ENCODE measurements at places on chromosomes 12 and 14.

DNA sequence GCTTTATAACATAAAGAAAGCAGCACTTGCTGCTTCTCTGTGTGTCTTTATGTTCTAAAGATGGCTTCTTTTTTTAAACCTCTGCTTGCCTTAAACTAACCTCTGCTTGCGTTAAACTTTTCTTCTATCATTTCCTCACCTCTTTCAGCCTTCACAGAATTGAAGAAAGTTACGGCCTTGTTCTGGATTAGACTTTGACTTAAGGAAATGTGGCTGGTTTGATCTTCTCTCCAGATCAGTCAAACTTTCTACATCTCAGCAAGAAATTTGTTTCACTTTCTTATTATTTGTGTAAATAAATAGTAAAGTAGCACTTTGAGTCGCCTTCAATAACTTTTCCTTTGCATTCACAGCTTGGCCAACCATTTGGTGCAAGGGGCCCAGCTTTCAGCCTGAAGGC, 64.2 kb downstream of the CMAS start:
- no peak for DNase-seq

GRCh38 chr12:89880690-89881350, 172.2 kb upstream of the ATP2B1 start:
- no peak for DNase-seq

DNA sequence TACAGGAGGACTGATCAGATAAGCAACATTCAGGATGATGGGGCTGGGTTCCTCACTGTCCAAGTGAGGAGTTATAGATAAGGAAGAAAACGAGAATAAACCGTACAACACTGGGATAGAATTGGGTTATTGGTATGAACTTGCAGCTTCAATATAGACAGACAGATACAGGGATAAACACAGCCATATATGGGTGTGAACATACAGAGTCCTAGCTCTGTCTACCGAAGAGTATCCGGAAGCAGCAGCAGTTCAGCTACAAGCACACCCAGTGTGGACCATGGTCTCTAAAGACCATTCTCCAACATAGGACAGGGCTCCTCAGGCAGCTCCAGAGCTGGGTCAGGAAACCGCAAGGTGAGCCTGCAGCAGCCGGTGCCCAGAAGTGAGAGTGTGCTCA, 40.8 kb downstream of the CDC42BPB start:
- DNase-seq, result no peak

- peak; percentile 94 for DNase-seq
Observed at GRCh38 chr12:13368971-13369370, 172.4 kb downstream of the EMP1 start.

DNA sequence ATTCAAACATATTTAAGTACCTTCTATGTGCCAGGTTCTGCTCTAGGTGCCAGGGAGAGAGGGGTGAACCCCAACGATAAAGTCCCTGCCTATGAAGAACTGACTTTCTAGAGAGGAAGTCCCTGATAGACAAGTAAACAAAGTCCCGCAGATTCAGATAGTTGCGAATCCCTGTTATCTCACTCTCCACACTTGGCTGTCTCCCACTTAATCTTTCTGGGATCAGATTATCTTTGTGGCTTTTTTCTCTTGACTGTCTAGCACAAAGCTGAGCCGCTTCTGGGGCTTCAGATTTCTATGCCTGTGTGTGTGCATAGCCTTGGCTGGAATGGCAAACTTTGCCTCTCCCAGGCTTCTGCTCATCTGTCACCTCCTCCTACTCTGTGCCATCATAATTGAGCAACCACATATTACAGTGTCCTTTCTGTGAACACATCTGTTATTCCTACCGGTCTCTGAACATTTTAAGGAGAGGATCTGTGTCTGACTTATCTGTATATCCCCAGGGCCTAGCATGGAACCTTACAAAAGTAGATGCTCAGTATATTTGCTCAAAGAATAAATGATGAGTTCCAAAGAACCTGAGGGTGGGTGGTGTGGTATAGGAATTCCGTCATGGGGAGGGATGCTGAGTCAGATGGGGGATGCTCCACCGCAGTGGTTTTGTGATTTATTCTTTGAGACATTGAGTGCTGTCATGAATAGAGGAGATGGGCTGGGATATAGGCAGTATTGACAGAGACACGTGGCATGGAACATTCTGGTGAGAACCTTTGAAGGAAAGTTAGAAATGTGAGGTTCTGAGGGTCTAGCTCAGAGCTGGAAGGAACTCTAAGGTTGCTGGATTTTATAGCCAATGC, 28.5 kb downstream of the RGS6 start:
- no peak for DNase-seq

DNA sequence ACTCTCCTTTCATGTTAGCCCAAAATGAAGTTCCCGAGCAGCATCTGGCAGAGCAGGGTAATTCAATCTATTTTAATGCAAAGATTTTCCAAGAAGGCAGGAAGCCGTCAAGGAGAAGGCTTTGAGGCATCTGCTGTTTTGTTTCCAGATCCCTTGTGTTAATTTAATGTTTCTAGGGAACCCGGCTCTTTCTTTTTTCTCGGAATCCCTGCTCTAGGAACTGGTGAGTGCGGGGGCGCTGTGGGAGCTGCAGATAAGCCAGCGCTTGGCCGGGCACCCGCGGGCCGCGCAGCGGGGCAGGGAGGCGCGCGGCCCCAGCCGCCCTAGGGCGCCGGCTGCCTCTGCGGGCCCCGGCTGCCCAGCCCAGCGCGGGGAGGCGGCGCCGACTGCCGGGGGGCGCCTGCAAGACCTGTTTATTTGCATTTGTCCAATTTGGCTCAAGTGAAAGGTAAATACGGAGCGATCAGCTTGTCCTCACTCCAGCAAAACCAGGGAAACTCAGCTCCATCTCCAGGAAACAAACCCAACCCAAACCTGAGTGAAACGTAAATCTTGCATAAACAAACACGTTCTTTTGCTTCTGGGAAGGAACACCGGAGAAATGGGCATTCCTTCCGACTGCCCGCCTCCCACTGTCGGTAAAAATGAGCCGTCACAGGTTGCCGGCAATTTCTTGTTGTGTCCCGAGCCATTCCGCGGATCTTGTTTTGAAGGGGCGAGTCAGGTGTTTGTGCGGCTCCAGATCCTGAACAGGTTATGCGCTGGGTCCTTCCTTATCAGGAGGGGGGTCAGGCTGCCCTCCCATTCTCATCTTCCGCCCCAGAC, 65.1 kb downstream of the CRADD start:
- peak; percentile 79 for DNase-seq

- no peak for DNase-seq
Observed at GRCh38 chr12:130288206-130288605, 49.5 kb upstream of the PIWIL1 start.

DNA sequence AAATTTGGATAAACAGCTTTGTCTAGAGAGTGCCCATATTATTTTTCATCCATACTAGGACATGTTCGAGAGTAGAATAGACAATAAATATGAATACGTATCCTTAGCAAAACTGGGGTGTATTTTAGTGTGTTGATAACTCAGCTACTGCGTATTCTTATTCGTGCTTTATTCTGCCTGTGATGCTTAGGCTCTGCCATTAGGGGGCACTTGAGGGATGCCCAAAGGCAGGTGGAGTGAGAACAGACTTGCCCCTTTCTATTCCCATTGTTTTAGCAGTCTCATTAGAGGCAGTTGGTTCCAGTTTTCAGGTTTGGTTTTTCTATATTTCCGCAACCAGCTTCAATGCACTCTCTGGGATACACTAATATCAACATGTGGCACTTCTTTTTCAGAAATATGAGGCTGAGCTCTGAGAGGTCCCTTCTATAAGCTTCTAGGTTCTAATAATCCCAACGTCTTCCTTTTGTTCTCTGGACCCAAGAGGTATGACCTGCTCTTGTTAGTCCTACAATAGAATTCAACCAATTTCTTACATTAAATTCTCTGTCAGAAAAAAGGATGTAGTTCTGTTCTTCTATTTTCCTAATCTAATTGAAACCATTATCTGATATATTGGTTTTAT, 985.7 kb upstream of the FBXO33 start:
- DNase-seq, result peak; percentile 71

DNA sequence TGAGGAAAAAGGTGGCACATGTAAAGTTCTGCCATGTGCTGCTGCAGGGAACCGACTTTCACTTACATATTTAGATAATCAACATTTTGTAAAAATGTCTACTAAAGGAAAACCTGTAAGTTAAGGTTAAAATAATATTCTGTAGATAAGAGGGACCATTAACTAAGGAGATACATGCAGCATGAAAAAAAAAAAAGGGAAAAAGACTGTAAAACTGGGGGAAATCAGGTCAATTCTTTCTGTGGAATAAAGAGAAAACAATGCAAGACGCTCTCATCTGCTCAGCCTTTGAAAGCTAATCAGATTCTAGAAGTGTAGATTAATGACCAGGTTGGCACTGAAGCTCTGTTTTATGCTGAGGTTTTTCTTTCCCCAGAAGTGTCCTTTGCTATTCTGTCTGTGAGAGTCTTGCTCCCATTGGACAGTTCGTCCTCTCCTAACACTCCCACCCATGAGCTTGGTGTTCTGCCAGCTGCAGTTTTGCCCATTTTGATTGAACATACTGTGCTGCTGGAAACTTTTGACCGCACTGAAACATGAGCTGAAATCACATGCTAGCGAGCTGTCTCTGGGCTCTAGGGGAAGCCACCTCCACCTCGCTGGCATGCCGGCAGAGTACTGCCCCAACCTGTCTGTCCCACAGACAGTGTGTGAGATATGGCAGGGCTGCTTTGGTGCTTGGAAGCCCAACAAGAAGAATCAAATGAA, 39.7 kb downstream of the PPTC7 start:
- no peak for DNase-seq

GRCh38 chr12:109600481-109600880, 26.9 kb downstream of the MVK start:
- DNase-seq, result no peak

DNA sequence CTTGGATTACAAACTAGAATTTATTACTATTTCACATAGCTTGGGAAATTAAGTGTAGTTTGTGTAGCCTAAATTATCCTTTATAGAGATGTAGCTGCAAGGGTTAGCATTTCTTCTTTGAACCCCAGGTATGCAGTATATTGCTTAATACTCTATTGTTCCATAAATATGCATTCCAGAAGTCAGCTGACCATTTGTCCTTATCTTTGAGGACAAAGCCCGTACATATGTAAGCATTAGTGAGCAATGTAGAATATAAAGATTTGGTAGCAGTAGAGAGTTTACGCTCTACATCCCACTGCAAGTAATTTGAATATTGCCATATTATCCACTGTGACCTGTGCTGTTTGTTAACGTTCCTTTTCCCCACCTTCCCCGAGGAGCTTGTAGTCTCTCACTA, 26.9 kb downstream of the PPM1A start:
- no peak for DNase-seq

DNA sequence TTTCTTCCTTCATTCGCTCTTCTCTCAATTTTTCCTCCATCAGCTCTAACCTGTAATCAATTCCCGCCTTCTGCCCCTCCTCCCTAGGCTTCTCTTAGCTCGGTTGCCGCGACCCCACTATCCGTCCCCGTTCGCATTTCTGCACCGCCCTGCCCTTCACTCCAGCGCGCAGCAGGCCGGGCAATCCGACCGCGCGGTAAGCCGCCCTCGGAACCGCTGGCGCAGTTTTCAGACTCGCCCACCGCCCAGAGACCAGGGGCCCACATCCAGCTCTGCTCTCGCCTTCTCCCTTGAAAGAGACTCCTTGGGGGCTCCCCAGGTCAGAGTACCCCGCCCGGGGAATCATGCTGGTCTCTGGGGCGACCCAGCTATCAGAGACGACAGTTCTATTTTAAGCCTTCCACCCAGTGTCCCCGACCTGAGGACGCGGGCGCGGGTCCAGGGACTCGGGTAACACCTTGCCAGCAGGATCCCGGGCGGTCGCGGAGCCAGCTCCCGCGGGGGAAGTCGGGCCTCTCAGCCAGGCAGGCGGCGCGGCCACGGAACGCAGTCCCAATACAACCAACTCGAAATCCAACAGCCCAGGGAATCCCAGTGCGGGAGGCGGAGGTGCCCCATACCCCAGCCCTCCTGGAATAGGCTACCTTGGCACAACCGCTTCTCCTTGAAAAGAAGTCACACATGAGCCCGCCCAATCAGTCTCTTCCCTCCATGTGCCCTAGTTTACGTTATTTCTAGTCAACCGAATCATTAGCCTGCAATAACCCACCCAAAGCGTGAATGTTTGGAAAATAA, 5.7 kb upstream of the SLC38A4 start:
- peak; percentile 59 for DNase-seq

GRCh38 chr12:12214201-12214600, 52.6 kb downstream of the LRP6 start:
- no peak for DNase-seq

DNA sequence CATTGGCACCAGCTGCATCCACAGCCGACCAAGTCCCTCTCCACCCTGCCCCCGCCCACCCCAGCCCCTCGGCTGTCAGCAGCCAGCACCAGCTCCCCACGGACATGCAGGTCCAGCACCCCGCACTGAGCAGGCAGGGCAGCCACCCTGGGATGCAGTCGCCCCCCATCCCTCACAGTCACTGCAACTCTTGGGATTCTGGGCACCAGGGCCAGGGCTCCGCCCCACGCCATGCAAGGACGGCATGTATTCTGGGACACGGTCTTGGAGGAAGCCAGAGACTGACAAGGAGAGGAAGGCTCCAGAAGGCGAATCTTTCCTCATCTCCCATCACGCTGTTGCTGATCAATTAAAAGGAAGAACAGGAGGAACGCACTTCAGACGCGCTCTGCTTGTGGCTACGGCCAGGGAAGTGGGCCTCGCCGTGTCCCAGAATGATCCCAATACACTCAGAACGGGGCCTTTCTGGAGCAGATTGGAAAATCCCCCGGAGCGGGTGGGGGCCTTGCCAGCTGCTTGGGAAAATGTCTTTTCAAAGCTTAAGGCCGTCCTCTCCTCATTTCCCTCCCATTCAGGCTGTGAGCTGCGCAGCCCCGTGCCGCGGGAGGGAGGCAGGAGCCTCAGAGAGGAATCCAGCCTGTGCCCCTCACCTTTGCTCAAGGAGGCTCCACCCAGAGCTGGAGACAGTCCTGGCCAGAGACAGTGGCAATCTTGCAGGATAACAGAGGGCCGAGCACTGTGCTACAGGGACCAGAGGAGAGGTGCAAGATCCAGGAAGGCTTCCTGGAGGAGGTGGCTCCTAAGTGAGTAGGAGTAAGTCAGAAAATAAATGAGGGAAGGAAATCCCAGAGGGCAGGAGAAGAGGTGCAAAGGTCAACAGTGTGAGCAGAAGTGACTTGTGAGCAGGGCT, 54.1 kb upstream of the DIO3 start:
- DNase-seq, result no peak

- no peak for DNase-seq
Observed at GRCh38 chr12:62106547-62107185, 153.5 kb upstream of the USP15 start.

DNA sequence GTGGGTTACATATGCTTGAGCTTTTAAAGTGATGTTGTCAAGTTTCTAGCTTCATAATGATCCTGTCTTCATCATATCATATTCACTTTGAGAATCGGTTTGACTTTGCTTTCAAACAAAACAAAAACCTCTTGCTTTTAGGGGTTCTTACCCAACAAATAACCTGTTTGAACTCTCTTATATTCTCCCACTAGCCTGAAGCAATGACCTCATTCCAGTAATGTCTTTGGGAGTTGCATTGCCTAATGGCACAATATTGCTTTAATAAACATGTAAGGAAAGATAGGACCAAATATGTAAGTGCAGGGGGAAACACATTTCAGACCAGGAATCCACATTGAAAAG, 27.7 kb downstream of the WBP11 start:
- DNase-seq, result no peak
